Anterior cingulate cortex (tissue), 58 donors: ENCODE measurements at places on chromosomes 6 and 20.

- no peak for DNase-seq
Measured at GRCh38 chr6:125839879-125840278, 49.1 kb downstream of the NCOA7 start.

- no peak for DNase-seq
Measured at GRCh38 chr20:23446505-23446904, 6.2 kb downstream of the CST11 start.

GRCh38 chr6:83884523-83884922 lies 25.0 kb downstream of the CYB5R4 start:
- DNase-seq = no peak

GRCh38 chr20:57288651-57289277 lies 22.3 kb upstream of the BMP7 start:
- DNase-seq = no peak

DNA sequence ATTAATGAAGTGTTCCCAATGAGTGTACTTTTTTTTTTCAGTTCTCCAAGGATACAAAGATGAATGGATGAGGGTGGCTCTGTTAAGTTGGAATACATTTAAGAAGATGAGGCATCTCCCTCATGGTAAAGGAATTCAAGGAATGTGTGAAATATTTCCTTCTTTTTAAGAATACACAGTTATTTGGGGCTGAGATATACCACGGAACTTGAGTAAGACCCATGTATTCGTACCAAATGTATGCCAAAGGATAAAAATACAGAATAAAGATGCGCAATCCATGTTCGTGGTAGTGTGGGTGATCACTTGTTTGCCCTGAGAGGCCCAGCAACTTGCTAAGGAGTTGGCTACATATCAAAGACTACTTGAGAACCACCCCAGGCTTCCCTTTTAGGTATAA lies 164.2 kb upstream of the TCF21 start:
- DNase-seq = no peak

DNA sequence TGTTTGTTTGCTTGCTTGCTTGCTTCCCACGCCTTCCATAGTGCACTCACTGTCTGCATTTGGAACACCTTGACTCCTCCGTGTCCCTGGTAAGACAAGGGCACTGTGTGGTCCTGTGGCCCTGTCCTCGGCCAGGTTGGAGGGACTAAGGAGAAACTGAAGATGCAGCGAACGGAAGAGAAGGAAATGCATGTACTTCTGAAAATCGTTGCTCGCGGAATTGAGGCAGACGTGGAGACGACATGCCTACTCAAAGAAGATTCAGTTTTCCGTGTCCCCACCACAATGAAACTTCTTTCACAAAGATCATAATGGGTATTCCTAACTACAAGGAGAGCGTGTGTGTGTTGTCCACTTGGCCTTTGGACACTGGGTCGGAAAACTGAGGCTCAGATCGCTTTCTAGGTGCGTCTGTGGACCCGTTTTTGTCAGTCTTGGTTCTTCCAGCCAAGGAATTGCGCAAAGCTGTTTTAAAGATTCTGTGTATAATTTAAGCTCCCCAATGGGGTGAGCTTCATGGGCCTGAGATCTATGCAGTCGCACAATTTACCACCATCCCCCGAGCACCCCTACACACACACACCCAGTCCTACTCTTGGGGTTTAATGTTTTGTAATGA lies 120.4 kb upstream of the ZNF184 start:
- no peak for DNase-seq
